ENCODE measurements at places on chromosomes 13 and 19.
A peak's percentile ranks its signal among the peaks of the same experiment; 100 is the strongest.

GRCh38 chr13:46184277-46184699 is 2.3 kb upstream of the LCP1 start:
- peak; percentile 2 for DNase-seq

GRCh38 chr13:79659121-79659521 is 178.2 kb downstream of the NDFIP2 start:
- peak; percentile 94 for DNase-seq

DNA sequence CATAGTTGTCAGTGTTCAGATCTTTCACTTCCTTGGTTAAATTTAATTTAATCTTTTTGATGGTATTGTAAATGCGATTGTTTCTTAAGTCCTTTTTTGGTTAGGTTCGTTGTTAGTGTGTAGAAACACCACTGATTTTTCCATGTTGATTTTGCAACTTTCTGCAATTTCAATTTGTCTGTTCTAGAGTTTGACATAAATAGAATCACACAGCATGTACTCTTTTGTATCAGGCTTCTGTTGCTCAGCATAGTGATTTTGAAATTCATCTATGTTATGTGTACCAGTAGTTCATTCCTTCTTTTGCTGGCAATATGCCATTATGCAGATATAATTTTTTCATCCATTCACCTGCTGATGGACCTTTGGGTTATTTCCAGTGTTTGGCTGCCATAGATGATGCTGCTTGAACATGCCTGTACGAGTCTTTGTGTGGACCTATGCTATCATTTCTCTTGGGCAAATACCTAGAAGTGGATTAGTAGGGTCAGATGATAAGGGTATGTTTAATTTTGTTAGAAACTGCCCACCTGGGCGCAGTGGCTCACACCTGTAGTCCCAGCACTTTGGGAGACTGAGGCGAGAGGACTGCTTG is 33.1 kb downstream of the BICRA start:
- DNase-seq, result no peak

DNA sequence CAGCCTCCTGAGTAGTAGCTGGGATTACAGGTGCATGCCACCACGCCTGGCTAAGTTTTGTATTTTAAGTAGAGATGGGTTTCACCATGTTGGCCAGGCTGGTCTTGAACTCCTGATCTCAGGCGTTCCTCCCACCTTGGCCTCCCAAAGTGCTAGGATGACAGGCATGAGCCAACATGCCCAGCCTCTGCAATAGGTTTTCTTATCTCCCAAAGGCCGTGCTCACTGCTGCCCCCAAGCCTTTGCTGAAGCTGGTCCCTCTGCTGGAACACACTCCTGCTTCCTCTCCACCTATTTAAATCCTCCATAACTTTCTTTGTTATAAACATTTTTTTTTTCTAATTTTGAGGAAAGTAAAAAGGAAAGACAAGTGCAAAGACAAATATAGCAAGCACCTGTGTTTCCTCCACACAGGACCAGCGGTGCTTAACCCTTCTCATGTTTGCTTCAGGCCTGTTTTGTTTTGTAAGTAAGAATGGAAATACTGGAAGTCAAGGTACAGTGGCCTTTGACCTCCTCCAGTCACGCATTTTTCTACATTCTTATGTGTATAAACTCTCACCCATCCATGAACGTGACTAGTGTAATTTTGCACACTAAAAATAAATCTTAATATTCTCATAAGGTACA is 14.5 kb upstream of the TNFAIP8L1 start:
- peak; percentile 40 for DNase-seq

DNA sequence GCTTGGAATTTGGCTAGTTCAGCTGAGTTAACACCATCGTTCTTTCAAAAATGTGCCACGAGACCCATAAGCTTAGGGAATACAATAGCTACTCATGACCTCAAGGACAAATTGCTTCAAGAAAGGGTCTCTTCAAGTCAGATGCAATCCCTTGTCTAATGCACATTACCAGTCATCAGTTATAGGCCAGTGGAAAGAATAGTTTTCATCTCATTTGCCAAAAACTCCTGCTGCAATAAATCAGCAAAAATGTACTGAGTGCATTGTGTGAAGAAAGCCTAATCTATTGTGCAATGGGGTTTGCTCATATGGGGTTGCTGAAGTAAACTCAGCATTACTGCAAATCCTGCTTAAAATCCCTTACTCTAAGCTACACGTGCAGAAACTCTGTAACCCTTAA is 208.3 kb upstream of the NBEA start:
- DNase-seq, result peak; percentile 17

- DNase-seq, result no peak
Observed at GRCh38 chr19:45919678-45920077, 5.1 kb upstream of the NANOS2 start.

GRCh38 chr19:38667661-38668171 is 20.3 kb downstream of the ACTN4 start:
- peak; percentile 77 for DNase-seq

GRCh38 chr19:1481224-1481892 is 2.3 kb upstream of the C19orf25 start:
- no peak for DNase-seq

GRCh38 chr13:111304603-111305289 is 15.7 kb upstream of the TEX29 start:
- DNase-seq, result no peak

- DNase-seq, result no peak
Observed at GRCh38 chr19:6572217-6572616, 18.7 kb downstream of the CD70 start.

GRCh38 chr13:28451482-28452217 is 43.3 kb downstream of the FLT1 start:
- no peak for DNase-seq

DNA sequence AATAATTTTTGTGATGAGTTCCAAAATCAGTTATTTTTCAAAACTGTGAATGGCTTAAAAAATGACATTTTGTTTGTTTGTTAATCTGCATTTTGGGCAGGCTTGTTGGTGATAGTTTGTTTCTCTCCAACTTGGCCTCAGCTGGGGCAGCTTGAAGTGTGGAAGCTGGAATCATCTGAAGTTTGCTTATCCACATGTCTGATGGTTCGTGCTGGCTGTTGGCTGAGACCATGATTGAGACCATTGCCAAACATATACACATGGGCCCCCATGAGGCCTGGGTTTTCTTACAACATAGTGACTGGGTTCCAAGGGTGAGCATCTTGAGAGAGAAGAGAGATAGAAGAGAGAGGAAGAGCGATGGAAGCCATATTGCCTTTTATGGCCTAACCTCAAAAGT is 201.2 kb downstream of the NDFIP2 start:
- no peak for DNase-seq

- DNase-seq, result no peak
Observed at GRCh38 chr13:111202156-111202621, 87.1 kb downstream of the ARHGEF7 start.

GRCh38 chr13:47066226-47066625 is 169.4 kb upstream of the HTR2A start:
- DNase-seq, result peak; percentile 52

DNA sequence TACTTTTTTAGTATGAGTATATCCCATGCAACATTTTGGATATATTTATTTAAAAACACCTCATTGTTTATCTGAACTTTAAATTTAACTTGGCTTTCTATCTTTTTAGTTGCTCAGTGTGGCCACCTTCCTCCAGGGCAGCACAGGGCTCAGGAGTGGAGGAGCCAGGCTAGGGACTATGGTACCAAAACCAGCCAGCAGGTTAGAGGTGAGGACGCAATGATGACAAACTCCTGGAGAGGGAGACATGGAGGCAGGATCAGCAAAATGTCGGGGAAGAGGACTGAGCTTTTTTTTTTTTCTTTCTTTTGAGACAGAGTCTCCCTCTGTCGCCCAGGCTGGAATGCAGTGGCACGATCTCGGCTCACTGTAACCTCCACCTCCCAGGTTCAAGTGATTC is 29.6 kb upstream of the CALM3 start:
- no peak for DNase-seq

- DNase-seq, result no peak
Observed at GRCh38 chr13:108572782-108573211, 56.6 kb upstream of the MYO16 start.

- DNase-seq, result no peak
Observed at GRCh38 chr13:113483504-113484293, 6.8 kb downstream of the DCUN1D2 start.

- no peak for DNase-seq
Observed at GRCh38 chr19:55419103-55419502, 11.5 kb upstream of the UBE2S start.

GRCh38 chr13:51229101-51229719 is 7.0 kb downstream of the FAM124A start:
- no peak for DNase-seq

- no peak for DNase-seq
Observed at GRCh38 chr13:112131713-112132113, 64.8 kb downstream of the SOX1 start.

- DNase-seq, result no peak
Observed at GRCh38 chr13:55307909-55308308, 1832.8 kb upstream of the PRR20A start.

- DNase-seq, result no peak
Observed at GRCh38 chr13:27117952-27118351, 53.7 kb downstream of the USP12 start.

GRCh38 chr19:39434123-39435076 is 1.3 kb downstream of the RPS16 start:
- DNase-seq, result no peak

Measured in LHCN-M2 (cell line).